Left renal pelvis (tissue), 4 donors: ENCODE measurements at places on chromosomes 12 and 14.

- DNase-seq = no peak
Observed at GRCh38 chr14:72254937-72255472, 322.8 kb downstream of the RGS6 start.

GRCh38 chr14:52701223-52701622 lies 5.8 kb upstream of the PSMC6 start:
- DNase-seq = no peak

DNA sequence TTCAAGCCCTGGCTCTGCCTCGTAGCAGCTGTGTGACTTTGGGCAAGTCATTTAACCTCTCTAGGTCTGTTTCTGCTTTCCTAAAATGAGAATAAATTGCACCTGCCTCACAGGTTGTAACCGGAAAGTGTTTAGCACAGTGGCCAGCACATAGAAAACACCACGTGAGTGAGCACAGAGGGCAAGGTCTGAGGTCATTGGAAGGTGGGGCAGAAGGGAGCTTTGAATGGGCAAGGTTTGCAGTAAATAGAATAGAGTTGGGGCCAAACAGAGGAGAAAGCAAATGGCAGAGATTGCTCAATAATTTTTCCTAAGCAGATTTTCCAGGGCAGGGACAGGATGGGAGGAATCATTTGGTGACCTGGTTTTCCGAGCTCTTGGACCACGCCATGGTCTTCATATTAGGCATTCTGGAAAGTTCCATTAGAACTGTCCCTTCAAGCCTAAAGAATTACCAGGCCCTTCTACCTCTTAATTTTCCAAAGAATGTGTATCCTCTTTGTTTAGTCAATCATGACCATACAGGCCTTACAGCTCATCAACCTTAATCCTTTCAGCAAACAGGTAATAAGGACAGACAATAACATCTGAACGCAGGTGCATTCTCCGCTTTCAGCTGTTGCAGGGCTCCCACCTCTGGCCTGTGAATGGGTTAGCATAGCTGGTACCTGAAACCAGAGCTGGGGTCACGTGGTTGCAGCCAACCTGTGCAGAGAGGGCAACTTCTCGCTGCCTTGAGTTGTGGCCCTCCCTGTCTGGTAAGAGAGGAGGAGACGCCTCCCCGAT lies 53.8 kb downstream of the VWF start:
- DNase-seq = no peak

DNA sequence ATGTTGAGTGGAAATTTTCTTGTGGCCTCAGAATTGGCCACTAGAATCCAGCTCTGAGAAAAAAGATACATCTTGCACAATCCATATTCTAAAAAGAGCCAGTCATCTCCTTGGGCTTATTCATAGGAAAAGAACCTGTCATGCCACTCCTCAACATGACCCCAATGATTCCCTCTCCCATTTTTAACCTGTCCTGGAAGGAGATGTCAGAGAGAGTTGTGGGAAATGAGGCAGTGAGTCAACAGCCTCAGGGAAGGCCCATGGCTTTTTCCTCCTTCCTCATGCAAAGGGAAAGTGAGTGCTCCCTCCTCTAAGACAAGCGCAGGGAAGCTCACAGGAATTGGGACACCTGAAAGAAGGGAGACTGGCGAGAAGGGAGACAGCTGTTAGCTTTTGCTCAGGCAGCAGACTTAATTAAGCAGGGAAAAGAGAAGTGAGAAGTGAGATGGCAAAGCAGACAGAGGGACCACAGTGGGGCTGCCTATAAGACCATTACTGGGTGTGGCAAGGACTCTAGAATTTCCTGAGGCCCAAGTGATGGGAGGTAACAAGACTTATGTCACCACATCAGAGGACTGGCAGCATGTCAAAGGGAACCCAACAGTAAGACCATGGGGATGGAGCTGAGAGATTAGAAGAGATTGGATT lies 10.2 kb upstream of the DHRS7 start:
- DNase-seq = no peak

GRCh38 chr12:95385246-95386035 lies 88.5 kb upstream of the METAP2 start:
- no peak for DNase-seq

- no peak for DNase-seq
Observed at GRCh38 chr12:117321572-117321971, 39.9 kb downstream of the NOS1 start.
